Putamen (tissue), 1 donor: ENCODE measurements at places on chromosomes 2 and 18.

- no peak for DNase-seq
These were observed 375.7 kb downstream of the EIPR1 start for GRCh38 chr2:3001615-3002560.

GRCh38 chr18:26442126-26442525 lies 106.2 kb downstream of the KCTD1 start:
- no peak for DNase-seq

GRCh38 chr2:70141212-70141901 lies 49.5 kb downstream of the C2orf42 start:
- no peak for DNase-seq

- DNase-seq: no peak
These were observed 299.1 kb upstream of the SPRED2 start for GRCh38 chr2:65731476-65731875.

DNA sequence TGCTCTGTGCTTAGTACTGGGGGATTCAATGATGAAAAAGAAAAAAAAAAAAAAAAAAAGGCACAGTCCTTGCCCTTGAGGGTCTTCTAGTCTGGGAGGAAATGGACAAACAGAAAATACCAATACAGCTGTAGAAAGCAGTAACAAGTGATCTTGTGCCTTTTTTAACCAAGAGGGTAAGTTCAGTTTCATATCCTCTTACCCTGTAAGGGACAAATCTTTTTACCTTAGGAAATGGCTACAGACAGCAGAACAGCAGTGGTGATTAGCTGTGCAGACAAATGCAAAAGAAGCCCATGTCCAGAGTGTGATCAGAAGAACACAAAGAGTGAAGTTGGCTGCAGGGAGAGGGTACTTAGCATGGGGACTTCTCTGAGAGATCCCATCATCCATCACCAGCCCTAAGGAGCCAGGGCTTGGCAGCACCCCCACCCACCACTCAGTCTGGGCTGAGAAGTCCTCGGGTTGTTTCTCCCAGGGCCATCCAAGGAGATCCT lies 102.9 kb downstream of the ALPK2 start:
- DNase-seq: no peak

DNA sequence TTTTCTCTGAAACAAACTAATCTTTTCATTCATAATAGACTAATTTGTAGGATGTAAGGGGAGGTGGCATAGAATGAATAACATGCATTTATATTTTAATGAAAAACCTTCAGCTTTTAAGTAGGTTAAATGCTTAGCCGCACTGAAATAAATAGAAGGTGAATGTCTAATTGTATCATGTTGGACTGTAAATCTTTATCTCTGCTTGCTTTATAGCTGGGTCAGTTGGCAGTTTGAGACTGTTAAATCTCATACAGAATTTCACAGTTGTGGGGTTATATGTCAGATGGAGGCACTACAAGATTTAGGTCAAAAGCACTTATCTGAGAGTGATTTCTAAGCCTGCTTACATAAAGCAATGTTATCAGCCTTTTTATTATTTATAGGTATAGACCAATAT lies 174.7 kb upstream of the SIX3 start:
- DNase-seq: no peak

DNA sequence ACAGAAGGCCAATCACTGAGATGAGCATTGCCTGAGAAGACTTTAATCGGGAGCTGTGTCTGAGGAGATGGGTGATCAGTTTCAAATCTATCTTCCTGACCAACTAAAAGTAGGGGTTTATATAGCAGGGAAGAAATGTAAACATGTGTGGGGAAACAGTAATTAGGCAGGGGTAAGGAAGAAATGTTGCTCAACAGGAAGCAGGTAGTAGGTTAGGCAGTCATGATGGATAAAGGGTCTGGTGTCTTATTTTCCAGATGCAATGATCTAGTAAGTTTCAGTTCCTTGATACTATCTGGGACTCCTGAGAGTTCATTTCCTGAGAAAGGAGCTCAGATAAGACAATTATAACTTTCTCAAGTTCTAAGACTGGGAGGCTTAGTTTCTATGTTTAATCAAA lies 33.8 kb upstream of the DNAJC10 start:
- DNase-seq: no peak

DNA sequence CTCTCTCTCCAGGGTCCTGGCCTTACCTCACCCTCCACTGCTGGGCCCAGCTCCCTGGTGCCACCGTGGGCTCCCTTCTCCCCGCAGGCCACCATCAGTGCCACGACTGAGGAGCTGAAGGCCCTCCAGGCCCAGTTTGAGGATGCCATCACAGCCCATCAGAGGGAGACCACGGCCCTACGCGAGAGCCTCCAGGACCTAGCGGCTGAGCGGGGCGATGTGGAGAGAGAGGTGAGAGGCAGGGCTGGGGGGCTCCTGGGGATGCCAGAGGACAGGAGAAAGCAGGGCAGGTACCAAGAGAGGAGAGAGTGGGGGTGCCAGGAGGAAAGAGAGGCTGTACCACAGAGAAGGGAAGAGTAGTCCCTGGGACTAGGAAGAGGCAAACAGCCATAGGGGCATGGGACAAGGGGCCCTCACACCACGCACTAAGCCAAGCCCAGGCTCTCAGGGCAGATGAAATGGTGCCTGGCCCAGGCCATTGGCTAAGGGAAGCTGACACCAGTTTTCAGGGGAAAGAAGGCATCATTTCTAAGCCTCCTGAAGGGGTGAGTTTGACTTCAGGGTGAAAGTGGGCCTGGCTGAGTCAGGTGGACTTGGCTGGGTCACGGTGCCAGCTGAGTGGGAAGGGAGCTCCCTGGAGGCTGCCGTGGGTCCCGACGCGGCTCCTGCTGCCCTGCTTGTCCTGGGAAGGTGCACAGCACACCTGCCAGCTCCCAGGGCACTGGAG lies 39.0 kb upstream of the SNED1 start:
- DNase-seq: no peak

DNA sequence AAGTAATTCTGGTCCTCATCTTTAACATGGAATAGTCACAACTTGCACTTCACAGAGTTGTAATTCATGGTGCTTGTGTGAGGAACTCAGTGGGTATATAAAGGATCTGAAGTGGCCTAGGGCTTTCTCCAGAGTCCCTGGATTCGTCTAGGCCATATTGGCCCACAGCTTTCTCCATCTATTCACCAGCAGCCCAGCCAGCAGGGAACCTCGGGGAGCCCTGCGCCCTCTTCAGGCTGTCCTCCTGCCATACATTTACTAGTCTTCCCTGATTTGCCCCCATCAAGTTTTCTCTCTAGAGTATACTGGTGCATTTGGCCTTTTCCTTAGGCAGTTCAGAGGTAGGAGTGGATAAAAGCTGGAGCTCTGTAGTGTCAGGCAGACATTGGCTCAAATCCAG lies 278.3 kb downstream of the MYCN start:
- peak; percentile 8 for DNase-seq

DNA sequence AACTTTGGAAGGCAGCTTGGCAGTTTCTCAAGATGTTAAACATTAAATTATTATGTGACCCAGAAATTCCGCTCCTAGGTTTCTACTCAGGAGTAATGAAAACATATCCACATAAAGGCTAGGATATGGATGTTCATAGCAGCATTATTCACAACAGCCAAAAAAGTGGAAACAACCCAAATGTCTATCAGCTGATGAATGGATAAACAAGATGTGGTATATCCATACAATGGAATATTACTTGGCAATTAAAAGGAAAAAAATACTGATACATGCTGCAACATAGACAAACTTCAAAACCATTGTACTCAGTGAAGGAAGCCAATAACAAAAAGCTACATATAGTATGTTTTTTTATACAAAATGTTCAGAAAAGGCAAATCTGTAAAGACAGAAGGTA lies 12.4 kb upstream of the FAM228A start:
- no peak for DNase-seq

DNA sequence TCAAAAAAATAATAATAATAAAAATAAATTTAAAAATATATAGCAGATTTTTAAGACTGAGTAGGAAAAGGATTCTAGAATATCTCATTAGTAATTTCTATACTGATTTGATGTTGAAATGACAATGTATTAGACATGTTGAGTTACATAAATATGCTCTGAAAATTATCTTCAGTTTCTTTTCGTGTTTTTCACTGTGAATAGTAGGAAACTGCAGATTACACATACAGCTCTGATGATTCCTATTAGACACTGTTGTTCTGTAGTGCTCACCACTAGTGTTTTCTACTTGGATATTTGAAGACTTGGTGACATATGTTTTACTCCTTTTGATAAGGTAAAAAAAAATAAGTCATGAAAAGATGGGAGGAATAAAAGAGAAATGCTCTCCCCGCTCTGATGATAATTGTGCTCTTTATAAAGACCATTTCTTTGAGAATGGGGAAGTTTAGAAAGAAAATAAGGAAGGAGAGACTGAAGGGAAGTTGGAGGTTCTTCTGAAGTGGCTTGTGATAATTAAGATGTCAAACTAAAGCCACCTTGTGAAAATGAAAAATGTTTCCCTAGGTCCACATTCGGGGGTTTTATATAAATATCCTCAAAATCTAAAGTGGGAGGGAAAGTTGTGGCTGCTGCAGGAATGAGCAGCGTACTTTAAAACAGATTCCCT lies 52.9 kb downstream of the SLC9A2 start:
- DNase-seq: no peak

DNA sequence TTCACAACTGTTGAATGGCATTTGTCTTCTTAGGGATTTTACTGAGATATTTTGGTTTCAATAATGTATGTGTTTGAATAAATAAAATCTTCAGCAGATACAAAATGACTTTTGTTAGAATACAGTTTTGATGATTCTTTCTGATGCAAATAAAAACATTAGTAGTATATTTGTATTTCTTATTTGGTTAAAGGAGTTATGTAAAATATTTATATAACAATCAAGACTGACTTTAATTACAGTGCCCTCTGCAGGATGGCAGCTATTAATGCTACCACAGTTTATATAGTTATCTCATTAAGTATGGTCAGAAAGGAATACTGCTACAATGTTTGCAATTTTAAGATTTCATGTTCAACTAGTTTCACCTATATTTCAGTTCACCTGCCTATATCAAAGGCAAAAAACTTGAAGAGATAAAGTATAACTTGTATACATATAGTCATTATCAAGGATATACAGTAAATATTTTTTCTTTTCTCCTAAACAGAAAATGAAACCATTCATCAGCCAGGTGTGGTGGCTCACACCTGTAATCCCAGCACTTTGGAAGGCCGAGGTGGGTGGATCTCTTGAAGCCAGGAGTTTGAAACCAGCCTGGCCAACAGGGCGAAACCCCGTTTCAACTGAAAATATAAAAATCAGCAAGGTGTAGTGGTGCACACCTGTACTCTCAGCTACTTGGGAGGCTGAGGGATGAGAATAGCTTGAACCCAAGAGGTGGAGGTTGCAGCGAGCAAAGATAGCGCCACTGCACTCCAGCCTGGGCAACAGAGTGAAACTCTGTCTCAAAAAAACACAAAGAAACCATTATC lies 19.8 kb downstream of the ARL5A start:
- no peak for DNase-seq

DNA sequence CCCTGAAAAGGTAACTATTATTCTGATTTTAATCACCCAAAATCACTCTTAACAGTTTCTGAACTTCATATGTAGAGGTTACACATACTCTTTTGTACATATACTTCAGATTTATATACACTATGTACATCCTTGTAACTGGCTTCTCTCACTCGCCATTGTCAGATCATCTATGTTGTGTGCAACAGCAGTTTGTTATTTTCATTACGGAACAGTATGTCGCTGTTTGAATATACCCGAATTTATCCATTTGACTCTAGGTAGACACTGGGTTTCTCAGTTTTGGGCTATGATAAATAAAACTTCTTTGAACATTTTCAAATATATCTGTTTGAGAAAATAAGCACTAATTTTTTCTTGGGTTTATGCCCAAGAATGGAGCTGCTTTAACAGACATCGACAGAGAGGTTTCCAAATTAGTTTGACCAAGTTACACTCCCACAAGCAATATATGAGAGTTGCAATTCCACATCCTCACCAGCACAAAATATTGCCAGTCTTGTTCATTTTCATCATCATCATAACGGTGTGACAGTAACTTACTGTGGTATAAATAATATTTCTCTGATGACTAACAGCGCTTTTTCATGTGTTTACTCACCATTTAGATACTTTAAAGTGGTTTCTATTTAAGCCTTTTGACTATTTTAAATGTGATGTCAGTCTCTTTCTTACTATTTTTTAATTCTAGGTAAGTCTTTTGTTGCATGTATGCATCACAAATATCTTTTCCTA lies 80.9 kb downstream of the SMC6 start:
- no peak for DNase-seq

DNA sequence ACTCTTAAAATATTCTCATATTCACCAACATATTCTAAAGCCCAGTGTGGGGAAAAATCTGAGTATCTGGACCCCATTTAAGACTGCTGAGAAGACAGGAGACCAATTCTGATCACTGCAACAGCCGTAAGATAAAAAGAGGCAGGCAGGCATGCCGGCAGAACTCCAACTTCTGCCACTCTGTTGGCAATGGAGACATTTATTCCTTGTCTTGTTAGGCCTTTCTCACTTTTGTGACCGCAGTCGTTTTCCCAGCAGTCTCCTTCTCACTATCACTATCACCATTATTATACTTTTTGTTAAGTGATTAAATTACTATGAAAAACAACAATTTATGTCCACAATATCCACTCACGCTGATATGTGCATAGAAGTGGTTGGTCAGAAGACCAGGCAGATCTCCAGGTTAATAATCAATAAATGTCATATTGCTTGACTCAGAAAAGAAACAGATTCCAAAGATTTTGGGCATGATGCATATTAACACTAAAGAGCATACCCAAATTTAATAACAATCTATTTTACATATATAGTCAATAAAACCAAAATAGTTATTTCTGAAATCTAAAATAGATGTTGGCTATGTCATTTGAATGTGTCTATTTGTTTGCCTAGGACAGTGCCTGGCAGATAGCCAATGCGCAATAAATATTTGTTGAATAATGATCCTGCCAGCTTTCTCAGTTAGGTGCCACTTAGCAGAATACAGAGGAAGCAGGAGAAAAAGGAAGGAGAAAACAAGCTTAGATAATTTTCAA lies 38.2 kb downstream of the SESTD1 start:
- DNase-seq: peak; percentile 22

DNA sequence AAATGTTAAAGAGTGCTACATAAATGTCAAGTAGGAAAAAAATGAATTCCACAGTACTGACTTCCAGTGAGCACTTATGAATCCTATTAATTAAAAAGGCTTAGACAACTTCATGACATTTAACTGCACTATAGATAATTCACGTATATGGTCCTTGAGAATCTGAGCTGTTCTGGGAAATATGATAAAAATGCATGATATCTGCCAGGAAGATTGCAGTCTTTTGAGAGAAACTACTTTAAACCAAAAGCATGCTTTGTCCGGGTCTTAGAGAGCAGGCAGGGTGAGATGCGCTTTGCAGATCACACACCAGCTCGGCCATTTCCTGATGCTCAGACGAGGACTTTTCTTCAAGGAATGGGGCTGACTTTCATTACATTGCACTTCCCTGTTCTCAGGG lies 42.6 kb downstream of the CMPK2 start:
- DNase-seq: no peak
